ENCODE measurements at places on chromosomes 4 and X.

- no peak for DNase-seq
Measured at GRCh38 chrX:43121637-43122036, 343.7 kb upstream of the PPP1R2C start.

- DNase-seq = no peak
Measured at GRCh38 chr4:177356921-177357320, 47.2 kb downstream of the NEIL3 start.

GRCh38 chr4:142324572-142324971 is 521.5 kb downstream of the INPP4B start:
- DNase-seq = no peak

- DNase-seq = no peak
Measured at GRCh38 chr4:62816566-62816965, 1592.7 kb downstream of the TECRL start.

- DNase-seq = no peak
Measured at GRCh38 chrX:136034668-136035067, 49.4 kb downstream of the SLC9A6 start.

DNA sequence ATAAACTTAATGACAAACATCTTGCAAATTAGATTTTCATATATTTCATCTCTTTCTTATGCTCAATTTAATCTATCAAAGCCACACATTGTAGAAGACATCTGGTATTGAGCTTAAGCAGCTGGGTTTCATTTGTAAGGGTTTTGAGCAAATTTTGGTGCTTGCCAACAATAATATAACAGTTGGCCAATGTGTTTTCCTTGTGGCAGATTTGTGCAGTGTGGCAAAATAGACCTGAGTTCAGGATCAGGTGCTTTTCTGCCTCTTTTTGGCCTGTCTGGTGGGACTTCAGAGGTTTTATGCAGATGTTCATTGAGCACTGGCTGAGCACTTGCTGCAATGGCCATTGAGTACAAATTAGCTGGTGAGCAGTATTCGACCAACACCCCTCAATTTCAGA is 301.9 kb downstream of the BMPR1B start:
- no peak for DNase-seq

- no peak for DNase-seq
Measured at GRCh38 chr4:180852738-180853137, 1390.5 kb upstream of the TENM3 start.

DNA sequence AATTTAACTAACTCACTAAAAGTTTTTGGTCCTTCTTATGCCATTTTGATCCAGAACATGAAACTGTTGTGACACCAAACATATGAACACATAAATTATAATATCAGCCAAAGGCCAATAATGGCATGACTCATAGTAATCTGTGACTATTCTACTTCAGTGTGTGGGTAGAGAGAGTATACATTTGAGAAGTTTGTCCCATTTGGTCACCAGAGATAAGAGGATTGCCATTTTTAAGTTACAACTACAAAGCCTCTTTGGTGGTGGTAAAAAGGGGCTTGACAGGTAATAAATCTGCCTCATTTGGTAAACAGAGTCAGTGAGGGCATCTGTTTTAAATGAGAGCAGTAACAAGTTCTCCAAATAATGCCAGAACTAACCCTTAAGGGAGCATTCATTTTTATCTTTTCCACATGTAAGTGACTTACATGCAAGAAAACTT is 117.9 kb downstream of the TBC1D19 start:
- no peak for DNase-seq

GRCh38 chrX:5823903-5824302 is 404.8 kb downstream of the NLGN4X start:
- DNase-seq = no peak

All from cortex of kidney (tissue), 1 donor.